Activated CD4-positive, CD25-positive, alpha-beta regulatory T cell (primary cell): ENCODE measurements at places on chromosomes 3 and 15.

GRCh38 chr15:85141726-85142125, 160.1 kb downstream of the PDE8A start:
- no peak for DNase-seq

GRCh38 chr15:60757831-60758570, 279.1 kb upstream of the ICE2 start:
- DNase-seq, result no peak

GRCh38 chr3:161107311-161107710, 2.2 kb upstream of the B3GALNT1 start:
- DNase-seq, result no peak

- DNase-seq, result no peak
These were observed 138.8 kb upstream of the PLXND1 start for GRCh38 chr3:129745253-129745652.

DNA sequence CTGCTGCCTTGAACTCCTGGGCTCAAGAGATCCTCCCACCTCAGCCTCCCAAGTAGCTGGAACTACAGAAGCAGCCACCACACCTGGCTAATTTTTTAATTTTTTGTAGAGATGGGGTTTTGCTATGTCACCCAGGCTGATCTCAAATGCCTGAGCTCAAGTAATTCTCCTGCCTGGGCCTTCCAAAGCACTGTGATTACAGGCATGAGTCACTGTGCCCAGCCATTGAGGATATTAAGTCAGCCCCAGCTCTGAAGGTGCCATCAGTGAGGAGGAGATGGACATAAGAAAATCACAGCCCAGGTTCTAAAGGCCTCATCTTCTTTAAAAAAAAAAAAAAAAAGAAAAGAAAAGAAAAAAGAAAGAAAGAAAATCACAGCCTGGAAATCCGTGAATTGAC, 26.6 kb upstream of the PSTPIP1 start:
- no peak for DNase-seq

DNA sequence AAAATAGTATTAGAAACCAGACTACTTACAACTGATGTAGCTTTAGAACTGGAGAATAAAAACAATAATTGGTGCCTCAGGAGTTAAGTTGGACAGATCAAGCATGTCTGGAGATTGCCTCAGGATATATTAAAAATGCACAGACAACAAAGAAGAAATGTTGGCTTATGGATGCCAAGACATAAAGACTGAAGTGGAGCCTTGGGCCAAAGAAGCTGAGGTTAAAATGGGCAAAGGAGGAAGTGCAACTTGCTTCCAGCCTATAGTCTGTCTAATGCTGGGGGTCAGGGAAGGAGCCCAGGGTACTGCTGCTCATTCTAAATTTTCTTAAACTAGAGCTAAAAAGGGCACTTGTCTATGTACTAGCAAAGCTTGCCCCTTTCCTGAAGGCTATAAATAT, 77.5 kb downstream of the ESYT3 start:
- no peak for DNase-seq

DNA sequence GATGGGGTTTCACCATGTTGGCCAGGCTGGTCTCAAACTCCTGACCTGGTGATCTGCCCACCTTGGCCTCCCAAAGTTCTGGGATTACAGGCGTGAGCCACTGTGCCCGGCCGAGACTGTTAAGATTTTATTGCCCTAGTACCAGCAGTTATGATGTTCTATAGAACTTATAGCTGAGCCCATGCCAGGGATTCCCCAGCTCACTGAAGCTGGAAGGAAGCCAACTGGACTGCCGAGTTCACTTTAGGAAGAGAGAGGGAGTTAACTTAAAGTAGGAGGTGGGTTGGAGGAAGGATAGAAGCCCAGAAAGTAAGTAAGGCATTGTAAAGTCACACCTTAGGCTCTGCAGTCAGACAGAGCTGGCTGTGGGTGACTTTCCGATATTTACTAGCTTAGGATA, 101.1 kb upstream of the BOC start:
- DNase-seq, result no peak

- DNase-seq, result no peak
These were observed 166.7 kb downstream of the SQOR start for GRCh38 chr15:45801543-45801942.

GRCh38 chr3:138984816-138985215, 21.3 kb downstream of the PRR23A start:
- no peak for DNase-seq

DNA sequence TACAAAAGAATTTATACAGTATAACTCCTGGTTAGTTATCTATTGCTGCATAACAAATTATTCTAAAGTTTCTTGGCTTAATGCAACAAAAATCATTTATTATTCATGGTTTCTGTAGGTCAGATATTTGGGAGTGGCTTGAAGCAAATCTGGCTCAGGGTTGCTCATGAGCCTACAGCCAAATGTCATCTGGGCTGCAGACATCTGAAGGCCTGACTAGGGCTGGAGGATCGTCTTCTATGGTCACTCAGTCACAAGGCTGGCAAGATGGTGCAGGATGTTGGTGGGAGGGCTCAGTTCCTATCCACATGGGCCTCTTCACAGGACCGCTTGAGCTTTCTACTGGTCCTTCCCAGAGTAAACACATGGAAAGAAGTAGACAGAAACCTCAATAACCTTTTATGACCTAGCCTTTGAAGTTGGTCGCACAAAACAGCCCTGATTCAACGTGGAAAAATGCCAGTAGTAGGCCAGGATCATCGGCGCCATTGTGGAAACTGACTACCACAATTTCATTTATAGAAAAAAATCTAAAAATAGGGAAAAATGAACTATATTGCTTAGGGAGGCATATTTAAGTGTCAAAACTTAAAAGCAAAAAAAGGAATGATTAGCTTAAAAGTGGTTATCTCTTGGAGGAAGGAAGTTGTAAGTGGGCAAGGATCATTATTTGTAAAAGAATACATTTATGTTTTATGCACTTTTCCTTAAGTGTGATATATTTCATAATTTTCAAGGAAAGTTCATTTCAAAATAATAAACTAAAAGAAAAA, 9.9 kb upstream of the MITF start:
- no peak for DNase-seq

DNA sequence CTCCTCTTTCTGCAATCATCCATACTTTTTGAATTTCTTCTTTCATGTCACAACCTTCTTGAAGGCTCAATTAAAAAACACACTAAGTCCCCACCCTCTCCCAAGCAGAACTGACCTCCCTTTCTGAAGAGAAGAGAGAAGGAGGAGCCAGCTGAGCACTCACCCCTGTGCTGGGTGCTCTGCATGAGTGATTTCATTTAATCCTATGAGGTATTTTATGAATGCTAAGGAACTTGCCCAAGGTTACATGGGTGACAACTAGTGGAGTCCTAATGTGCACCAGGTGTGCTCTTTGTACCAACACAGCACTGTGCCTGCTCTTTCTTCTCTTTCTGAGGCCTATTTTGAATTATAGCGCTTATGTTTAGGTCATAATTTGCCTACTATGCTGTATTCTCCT, 135.6 kb downstream of the DUT start:
- DNase-seq, result no peak

GRCh38 chr3:94184781-94185180, 121.9 kb downstream of the NSUN3 start:
- DNase-seq, result no peak

DNA sequence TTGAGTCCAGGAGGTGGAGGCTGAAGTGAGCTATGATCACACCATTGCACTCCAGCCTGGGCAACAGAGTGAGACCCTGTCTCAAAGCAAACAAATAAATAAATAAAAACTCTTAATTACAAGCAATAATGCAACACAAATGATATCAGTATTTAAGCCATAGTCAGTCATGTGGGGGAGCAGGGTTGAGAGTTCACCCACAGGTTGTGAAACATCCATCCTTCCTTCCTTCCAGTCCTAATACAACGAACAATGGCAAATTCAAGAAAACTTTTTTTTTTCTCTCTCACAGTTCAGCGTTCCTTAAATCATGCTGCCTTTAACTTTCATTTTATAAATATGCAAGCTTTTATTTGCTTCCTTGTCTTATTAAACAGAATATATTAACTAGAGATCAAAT, 24.1 kb downstream of the ZNF592 start:
- no peak for DNase-seq

DNA sequence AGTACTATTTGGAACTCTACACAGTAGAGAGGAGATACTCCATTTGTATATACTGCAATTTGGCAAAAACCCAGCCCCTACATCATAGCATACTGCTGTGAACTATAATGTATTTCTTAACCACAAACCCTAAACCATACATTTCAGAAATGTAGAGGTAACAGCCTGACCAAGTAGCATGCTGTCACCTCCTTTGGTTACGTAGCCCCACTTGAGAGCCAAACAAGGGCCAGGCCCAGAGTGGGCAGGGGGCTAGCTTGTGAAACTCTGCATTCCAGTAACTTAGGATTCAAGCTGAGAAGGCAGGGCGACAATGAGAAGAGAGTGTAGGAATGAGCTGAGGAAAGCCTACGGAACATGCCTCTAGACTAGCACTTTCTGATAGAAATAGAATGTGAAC, 135.8 kb downstream of the GREM1 start:
- no peak for DNase-seq

- DNase-seq, result no peak
These were observed 73.4 kb downstream of the SERPINI1 start for GRCh38 chr3:167808910-167809309.

DNA sequence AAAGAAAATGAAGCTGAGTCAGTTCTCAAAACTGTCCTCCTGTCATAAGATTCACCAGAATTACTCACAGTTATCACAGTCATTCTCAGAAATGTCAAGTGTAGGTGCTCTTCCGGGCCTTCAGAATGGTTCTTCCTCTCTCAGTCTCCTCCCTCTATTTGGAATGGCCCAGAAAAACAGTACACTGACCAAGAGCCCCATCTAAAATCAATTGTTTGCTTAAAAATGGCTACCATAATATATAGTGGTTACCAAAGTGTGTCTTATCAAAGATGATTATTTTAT, 99.8 kb downstream of the MECOM start:
- no peak for DNase-seq
